Aorta (tissue), 5 donors: ENCODE measurements at places on chromosomes 6 and 20.

- no peak for DNase-seq
These were observed 376.7 kb downstream of the CDH26 start for GRCh38 chr20:60334911-60335310.

DNA sequence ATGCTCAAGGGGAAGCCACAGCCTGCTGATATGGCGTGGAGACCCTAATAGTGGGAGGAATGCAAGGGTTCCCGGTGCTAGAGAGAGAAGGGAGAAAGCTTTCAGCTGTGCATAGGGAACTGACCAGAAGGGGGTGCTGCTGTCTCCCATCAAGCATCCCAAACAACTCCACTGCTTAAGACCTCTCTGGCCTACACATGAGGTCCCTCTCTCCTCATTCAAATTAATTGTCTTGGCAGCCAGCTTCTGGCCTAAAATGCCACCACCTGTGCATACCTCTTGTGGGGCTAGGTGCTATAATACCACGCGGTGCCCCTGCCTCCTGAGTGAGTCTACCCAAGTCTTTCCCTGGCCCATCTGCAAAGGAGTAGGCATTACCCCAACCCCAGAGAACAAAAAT, 14.5 kb downstream of the ADISSP start:
- DNase-seq: peak; percentile 75

GRCh38 chr6:38648629-38649028, 8.9 kb upstream of the BTBD9 start:
- no peak for DNase-seq

GRCh38 chr20:63546256-63546955, 1.1 kb downstream of the SRMS start:
- DNase-seq: no peak

DNA sequence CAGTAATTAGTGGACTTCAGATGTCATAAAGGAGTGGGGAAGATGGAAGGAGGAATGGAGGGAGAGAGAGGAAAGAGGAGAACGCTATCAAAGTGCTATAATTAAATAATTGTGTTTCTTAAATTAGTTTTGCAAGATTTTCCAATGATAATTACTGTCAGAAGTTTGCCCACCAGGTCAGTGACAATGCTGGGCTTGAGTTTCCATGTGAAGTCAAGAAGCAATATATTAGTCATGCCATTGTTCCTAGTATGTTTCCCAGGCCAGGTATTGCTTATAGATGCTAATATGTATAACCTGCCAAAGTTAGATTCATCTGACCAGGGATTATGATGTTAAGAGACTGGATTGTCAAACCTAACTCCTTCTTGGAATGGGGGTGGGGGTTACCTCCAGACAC, 131.9 kb downstream of the GJA10 start:
- DNase-seq: no peak

DNA sequence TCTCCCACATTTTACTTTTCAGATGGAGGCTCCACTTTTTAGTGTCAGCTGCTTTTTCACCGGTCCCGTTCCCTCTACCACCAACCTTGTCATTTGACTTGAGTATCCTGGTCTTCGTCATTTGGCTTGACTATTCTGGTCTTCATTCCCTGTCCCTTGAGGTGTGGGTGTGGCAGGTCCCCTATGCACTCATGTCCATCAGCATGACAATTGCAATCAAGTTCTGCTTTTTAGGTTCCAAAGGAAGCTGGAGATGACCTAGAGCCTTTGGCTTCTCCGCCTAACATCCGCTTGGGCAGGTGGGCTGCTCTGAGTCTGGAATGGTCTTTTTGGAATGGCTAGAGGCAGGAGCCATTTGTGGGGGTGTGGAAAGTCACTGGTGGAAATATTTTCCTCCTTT, 99.8 kb upstream of the MLN start:
- no peak for DNase-seq

DNA sequence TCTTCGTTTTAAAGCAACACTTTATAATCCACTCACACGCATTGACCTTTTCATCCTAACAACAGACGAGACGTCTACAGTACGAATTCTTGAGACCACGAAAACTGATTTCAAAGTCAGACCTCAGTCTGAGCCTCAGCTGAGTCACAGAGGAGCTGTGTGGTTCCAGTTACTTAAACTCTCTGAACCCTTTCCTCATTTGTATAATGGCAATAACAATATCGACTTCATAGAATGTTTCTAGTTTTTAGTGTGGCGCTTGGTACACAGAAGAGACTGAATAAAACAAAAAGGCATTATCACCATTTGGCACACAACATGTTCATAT, 236.9 kb downstream of the ATXN1 start:
- no peak for DNase-seq

DNA sequence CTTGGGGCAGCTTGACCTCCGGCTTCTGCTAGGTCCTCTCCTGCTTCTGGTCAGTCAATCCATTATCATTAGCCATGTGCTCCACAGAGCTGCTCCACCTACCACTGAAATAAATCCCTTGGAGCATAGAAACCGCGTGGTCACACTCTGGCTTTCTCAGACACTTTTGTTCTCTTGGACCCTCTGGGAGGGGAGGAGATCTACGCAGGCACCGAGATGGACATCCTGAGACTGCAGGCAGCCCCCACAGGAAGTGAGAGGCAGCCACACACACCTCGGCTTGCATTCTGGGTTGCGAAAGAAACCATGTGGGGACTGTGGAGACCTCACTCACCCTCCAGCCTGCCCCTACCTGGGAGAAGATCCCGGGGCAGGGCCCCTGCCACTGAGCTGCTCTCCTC, 79.5 kb downstream of the FYN start:
- DNase-seq: no peak

DNA sequence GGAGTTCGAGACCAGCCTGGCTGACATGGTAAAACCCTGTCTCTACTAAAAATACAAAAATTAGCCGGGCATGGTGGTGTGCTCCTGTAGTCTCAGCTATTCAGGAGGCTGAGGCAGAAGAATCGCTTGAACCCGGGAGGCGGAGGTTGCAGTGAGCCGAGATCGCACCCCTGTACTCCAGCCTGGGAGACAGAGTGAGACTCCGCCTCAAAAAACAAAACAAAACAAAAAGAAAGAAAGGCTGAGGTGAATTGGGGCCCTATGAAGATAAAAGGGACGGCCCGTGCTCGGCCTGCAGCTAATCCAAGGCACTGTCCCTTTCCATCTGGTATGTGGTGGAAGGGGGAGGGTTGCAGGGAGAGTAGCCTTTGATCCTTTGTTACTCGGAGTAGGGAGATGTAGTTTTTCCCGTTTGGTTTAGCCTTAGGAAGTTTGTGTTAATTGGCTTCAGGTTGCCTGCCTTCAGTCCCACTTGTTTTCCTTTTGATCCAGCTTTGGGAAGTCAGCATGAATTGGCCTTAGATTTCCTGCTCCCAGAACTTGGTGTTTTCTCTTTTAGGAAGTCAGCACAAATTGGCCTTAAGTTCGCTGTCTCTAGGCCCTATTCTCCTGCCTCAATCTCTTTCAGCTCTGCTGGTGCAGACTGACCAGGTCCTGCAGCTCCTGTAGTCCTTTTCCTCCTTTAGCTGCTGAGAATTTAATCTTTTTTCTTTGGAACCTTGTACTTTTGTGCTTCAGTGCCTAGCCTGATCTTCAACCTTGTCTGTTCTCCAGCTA, 36.1 kb upstream of the PAQR8 start:
- DNase-seq: no peak

DNA sequence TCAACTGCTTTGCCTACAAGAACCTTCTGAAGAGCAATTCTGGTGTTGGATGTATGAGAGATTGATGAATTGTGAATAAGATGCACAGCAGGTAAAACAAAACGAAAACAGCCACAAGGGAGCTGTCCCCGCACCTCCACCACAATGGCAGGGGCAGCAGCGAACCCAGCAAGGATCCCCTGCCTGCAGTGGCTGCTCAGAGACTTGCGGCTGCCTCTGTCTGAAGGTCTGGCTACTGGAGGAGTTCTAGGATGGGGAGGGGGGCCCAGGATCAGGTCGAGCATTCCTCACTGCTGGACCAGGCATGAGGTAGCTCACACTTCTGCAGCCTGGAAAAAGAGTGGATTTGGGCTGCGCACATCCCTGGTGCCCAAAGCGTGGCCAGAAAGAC, 523.5 kb downstream of the CDH26 start:
- no peak for DNase-seq

DNA sequence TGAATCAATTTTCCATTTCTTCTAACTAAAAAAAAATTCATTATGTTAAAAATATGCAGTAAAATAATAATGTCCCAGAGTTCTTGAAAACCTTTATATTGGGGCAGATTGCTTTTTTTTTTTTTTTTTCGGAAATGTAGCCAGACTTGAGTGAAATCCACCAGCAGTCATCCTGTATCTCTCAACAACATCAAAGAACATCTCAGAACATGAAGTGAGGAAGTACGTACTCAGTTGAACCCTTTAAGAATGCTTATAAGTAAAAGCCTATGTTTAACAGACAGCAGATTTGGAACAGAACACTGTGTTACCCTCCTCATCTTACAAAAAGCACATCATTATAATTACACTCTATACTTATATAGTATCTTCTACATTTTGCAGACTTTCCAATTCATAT, 51.0 kb upstream of the SUPT3H start:
- no peak for DNase-seq

DNA sequence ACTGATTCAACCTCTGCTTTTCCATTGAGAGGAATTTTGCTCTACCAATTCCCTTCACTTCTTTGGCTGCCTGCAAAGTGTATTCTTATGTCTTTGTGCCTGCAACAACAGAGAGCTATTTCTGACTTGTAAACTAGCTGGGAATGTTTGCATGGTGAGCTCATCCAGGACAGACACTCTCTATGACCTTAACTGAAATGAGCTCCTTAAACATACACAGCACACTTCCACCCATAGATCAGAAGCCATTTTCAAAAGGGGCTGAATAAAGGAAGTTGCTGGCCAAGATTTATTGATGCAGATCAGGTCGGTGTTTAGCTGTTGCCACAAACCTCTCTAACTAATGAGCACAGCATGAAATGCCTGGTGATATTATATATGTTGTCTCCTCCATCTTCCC, 377.7 kb downstream of the BTBD9 start:
- no peak for DNase-seq

DNA sequence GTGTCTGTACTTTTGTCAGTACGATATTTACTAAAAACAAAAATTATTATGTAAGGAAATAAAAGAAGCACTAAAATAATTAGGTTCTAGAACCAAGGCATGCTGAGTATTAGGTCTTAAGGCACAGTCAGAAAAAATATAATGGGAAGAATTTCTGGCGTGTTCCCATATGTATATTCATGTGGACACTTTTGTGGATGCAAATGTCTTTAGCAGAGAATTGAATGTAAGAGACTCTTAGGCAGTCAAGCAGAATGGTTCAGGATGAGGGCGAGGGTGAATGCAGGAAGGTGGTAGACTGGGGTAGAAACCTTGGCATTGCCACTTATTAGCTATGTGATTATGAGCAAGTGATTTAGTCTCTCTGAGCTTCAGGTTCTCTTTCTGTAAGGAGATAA, 71.5 kb downstream of the SASH1 start:
- DNase-seq: no peak

DNA sequence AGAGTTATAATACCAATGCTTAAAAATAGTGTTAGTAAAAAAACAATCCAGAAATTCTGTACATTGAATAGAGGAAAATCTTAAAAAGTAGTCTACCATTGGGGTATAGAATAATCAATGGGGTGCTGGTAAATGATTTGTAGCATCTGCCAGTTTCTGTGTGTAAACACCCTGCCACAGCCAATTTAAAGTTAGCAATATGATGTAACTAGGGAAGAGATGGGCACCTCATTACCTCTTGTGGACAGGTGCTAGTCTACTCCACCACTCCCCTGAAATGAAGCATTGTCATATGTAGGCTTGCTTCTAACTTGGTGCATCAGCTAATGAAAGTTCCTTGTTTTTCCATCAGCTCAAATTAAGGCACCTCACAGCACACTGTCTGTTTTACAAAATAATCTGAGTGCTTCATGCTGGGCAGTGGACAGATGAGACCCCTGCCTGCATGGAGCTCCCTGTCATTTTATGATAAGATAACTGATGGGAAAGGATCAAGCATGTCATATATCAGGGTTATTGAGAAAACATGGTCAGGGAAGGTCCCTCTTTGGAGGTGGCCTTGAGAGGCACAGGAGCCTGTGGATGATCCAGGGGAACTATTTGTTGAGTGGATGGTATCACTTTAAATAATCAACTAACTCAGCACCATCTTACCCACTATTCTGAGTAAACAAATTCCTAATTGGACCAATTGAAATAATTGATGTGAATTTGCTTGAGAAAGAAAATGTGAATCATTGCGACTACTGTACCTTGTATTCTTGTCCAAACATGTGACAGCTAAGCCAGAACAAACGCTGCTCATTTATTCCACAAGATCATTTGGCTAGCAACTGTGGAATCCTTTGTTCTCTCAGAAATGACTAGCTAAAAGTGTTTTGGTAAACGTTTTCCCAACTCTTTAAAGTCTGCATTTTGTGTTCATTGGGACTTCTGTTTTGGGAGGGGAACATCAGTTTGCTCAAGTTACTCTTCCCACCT, 45.9 kb upstream of the CSE1L start:
- DNase-seq: no peak
